Stimulated activated CD8-positive, alpha-beta memory T cell treated with anti-CD3 and anti-CD28 coated beads, Interleukin-7, amount 100 ng/mL, for 4 hours (primary cell): ENCODE measurements at places on chromosomes 13 and 19.

DNA sequence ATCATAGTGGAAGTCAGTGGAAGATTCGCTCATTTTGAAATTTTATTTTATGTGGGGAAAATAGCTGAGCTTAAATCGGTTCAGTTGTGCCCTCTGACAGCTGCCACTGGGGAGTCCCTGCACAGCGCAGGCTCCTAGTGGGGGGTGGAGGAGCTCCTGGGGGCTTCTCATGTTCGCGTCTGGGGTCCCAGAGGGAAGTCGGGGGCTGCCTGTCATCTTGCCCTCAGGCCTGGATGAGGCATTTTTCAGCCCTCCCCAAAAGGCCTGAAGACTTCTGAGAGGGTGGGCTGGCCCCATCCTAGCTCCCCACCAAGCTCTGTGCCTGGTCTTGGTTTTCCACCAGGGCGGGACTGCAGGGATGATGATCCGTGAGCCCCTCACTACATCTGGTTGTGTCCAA, 82.1 kb downstream of the CHST8 start:
- DNase-seq = no peak

GRCh38 chr13:78197231-78197630, 278.6 kb upstream of the EDNRB start:
- DNase-seq = no peak

- no peak for DNase-seq
These were observed 300.7 kb upstream of the MIR17HG start for GRCh38 chr13:91046715-91047327.

GRCh38 chr19:41431426-41432386, 4.5 kb upstream of the B3GNT8 start:
- DNase-seq = no peak

DNA sequence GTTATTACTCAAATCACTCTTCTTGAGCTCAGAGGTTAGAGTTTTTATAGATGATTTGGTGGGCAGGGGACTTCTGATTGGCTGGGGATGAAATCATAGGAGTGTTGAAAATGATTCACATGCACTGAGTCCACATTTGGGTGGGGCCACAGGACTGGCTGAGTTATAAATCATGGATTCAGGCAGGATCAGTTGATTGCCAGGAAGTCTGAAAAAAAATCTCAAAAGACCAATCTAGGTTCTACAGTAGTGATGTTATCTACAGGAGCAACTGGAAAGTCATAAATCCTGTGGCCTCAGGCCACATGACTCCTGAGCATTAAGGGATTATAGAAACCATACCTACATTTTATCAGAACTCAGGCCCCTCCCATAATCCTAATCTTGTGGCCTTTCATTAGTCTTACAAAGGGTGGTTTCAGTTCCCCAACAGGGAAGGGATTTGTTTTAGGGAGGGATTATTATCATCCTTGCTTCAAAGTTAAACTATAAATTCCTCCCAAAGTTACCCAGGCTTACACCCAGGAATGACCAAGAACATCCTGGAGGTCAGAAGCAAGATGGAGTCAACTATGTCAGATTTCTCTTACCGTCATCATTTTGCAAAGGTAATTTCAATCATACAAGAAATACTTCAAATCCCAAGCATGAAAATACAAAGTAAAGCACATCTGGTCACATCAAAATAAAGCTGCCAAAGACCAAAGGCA, 5.6 kb upstream of the CCDC70 start:
- no peak for DNase-seq

DNA sequence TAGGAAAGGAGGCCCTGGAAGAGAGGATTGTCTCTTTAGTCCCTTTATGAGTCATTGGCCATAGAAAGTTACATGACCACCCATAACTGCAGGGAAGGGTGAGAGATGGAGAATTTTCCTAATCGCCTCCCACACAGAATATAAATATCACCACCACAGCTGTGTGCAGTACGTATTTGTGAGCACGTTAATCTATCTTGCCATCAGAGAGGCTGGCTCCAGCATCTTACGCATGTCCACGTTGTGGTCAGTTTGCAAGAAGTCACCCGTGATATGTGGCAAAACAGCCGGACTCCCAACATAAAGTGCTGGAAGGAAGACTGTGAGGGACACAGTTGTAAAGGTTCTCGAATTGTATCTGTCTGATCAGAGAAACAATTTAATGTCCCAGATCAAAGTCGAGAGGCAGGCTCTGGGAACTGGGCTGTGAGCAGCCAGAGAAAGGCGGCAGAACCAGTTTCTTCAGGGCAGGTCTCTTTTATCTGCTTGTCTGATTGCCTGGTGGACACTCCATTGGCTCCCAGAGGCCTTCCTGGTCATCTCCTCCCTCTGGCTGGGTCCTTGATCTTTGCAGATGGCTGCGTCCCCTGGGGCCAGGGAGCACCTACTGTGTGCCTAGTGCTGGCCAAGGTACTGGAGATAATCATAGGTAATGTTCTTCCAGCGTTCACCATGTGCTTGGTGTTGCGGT, 74.9 kb downstream of the SIPA1L3 start:
- DNase-seq = no peak

DNA sequence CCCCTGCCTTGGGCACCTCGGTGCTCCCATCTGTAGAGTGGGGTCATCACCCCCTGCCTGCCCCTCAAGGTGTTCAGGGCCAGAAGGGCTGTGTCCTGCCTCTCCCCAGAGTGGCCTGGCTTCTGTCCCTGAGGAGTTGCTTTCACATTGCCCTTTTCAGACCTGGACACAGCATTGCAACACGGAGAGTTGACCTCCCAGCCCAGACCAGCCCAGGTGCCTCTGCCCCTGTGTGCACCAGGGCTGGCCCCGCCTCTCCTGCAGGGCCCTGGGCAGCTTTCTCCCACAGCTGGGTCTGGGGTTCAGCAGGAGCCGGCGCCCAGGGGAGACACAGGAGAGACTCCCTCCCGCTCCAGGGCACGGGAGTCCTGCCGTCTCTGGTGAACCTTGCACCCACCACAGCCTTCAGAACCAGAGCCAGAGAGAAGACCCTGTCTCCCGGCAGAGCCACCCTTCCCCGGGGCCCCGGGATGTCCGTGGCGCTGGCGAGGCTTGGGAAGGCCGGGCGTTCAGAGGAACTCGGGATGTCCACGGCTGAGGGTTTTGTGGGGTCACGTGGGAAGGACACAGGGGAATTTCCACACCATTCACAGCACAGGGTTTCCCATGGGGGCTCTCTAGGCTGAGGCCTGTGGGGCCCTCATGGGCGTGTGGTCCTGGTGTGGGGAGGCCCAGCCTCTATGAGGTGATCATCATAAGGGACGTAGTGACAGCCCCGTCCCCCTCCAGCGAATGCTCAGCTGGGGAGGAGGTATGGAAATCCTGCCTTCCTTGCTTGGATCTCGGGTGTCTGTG, 23.2 kb downstream of the C13orf46 start:
- no peak for DNase-seq

DNA sequence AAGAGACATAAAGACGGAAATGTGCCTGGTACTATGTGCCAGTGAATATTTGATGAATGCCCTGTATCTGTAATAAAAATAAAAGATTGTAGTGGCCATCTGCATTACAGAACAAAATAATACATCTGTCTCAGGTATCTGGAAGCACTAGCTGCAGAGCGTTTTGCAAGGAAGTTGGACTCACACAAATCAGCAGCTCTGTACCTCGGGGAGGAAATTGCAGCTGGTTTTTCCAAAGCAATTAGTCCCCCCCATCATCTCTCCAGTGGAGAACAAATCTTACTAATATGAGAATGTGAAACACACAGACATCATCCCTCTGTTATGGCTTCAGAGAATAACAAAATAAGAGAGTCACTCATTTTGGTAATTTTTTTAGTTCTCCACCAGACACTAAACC, 245.3 kb downstream of the ITGBL1 start:
- no peak for DNase-seq

DNA sequence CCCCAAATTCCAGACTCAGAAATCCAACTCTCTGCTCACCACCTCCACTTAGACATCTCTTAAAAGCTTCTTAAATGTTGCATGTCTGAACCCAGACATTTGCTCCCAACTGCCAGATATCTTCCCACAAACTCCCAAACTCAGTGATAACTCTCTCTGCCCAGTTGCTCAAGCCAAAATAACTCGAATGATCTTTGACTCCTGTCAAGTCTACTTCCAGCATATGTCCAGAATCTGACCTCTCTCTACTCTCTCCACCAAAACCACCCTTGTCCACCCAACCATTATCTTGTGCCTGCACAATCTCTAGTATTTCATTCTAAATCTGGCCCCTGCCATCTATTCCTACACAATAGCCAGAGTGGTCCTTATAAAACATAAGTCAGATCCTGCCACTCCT, 99.3 kb downstream of the FGF14 start:
- no peak for DNase-seq

DNA sequence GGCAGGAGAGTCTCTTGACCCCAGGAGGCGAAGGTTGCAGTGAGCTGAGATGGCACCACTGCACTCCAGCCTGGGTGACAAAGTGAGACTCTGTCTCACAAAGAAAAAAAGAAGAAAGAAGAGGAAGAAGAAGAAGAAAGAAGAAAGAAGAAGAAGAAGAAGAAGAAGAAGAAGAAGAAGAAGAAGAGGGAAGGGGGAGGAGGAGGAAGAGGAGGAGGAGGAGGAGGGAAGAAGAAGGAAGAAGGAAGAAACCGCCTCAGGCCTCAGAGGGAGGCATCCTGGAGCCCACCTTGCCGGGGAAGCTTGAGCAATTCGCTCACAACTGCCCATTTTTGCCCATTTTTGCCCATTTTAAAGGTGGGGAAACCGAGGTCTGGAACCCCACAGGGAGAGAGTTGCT, 9.5 kb downstream of the FCGBP start:
- no peak for DNase-seq

DNA sequence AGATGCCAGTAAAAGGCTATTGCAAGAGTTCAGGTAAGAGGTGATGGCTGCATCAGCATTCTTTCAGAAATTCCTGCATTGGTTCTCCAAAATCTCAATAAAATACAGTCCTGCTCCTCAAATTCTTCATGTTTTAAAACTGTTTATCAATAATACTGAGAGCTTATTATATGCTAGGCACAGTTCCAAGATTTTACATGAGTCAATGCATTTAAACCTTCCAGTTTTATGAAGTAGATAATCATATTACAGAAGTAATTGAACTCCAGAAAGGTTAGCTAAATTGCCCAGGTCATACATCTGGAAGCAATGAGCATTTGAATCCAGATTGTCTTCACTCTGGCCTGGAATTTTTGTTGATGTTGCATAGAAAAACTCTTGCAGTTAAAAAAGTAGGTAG, 282.9 kb upstream of the SLITRK6 start:
- DNase-seq = no peak
